Jurkat, Clone E6-1 (cell line): ENCODE measurements at places on chromosomes 7 and 10.

DNA sequence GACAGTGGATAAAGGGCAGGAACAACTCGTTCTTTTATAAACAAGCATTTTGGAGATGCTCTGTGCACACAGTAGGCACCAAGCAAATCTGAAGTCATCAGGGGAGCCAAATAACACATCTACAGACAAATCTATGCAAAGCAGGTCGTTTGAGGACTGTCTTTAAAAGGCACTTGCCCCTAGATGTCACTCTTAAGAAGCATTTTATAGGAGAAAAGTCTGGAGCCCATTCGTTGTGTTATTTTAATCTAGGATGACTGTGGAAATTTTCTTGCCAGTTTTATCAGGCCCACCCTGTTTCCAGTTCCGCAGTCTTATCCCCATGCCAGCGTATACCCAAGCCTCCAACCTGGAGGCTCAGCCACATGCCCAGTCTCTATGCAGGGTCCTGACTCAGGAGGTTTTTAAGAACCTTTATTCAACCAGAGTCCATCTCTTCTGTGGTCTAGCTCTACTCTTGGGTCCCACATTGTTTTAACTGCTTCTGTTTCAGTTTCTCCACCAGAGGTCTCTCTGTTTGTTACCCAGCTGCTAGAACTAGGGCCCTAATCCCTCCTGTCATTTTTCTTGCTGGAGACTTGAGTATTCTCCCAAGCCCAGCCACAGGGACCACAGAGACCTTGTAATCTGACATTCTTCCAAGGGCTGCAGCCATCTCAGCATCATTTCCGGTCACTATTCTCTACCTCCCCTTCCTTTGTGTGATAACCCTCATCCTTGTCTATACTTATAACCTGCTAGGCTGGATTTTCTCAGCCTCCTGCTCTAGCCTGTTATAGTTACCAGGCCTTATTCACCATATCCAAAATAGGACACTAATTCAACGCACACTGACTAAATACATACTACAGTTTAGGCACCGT is 26.7 kb downstream of the PIK3CG start:
- DNase-seq = no peak

- no peak for DNase-seq
Measured at GRCh38 chr7:152956006-152956405, 196.5 kb downstream of the ACTR3B start.

- DNase-seq = no peak
Measured at GRCh38 chr10:52688899-52689298, 83.7 kb downstream of the MBL2 start.

DNA sequence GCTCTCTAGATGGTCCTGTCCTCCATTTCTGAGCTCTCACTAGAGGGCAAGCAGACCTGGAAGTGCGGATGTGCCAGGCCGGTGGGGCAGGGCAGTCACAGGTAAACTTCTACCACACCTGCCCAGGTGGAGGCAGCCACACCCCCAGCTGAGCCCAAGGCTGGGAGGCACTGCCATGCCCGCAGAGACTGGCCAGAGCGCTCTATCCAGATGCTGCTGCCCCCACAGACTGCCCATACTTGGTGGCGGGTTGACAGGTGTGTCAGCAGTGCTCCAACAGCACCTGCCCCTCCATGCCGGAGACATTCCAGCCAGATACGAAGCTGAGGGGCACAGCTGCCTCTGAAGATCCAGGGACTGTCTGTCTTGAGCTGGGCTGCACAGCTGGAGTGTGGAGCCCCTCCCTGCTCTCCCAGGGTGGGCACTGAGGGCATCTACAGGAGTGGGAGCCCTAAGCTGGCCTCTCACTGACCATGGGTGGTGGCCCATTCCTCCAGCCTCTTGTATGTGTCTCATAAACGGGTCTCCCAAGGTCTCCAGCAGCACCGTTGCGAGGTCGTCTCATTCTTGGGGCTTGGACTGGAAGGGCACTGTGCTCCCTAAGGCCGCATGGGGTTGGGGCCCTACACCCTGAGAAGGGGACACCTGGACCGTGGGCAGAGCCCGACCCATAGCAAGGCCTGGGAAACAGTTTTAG is 38.2 kb upstream of the PPIF start:
- DNase-seq = no peak

- DNase-seq = no peak
Measured at GRCh38 chr7:50321487-50322067, 17.1 kb downstream of the IKZF1 start.

DNA sequence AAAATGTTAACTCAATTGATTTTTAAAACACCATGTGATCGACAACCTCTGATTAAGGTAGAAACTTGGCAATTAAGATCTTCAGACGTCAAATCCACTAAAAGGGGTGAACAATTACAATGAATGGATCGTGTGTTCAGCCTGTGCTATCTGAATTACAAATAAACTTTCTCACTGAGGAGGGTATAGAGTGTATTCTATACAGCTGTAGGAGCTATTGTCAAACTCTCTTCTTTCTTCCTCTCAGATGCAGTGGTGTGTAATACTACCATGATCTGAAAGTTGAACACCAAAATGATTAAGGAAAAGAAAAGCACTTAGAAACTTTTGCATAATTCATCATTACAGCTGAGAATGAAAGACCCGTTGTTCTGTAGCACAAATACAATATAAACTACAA is 32.2 kb upstream of the MACC1 start:
- no peak for DNase-seq

- DNase-seq = no peak
Measured at GRCh38 chr10:123081896-123082295, 53.9 kb upstream of the HMX3 start.

DNA sequence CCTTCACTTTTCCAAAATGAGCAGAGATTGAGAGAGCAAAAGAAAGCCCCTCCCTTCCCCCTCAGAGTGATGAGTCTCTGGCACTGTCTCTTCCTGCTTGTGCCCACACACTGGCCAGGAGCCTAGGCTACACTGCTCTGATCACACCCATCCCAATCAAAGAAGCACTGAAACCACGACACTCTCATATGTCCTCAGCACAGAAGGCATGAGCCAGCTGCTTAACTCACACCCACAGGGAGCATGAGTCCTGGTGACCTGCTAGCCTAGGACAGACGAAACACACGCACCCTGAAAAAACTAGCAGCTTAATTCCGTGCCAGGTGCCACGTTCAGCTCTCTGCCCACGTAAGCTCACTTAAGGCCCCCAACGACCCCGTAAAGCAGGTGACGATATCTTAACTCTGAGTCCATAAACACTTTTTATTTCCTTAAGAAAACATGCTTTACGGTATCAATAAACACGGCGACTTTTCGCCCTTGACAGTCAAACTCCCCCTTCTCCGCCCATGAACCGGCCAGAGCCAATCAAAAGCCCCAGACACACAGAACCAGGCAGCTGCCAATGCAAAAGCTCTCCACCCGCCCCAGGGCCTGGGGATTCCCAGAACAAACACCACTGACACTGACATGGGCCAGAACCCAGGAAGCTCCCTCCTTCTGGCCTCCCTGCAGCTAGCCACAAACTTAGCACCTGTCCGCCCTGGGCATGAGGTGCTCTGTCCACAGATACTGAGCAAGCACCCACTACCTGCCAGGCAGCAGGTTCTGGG is 69.0 kb downstream of the TNRC18 start:
- no peak for DNase-seq

DNA sequence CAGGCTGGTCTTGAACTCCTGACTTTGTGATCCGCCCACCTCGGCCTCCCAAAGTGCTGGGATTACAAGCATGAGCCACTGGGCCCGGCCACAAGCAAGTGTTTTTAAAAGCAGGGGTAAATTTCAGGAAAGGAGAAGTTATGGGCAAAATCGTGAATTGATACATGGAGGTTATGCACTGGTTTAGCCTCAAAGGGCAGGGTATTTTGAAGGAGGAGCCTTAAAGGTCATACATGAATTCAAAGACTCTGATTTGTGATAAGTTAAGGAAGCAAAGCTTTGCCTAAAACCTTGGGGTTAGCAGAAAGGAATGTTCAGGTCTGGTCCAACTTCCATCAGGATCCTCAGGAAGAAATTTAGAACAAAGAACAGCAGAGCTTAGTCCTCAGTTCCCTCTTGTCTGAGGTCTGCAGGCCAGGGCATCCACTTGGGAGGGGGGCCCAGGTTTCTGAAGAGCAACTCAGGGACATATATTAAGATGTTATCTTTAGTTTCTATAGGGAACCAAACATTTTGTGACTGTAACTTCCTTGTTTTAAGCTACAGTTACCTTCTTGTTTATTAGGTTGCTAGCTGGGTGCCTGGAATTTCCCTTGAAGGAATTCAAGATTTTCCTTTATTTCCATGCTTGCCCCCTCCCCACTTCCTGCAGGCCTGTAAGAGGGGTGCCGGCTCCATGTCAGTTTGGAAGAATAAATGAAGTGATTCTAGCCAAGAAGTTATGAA is 2.8 kb upstream of the REPIN1 start:
- no peak for DNase-seq

- DNase-seq = no peak
Measured at GRCh38 chr7:49174396-49174795, 250.0 kb downstream of the CDC14C start.

DNA sequence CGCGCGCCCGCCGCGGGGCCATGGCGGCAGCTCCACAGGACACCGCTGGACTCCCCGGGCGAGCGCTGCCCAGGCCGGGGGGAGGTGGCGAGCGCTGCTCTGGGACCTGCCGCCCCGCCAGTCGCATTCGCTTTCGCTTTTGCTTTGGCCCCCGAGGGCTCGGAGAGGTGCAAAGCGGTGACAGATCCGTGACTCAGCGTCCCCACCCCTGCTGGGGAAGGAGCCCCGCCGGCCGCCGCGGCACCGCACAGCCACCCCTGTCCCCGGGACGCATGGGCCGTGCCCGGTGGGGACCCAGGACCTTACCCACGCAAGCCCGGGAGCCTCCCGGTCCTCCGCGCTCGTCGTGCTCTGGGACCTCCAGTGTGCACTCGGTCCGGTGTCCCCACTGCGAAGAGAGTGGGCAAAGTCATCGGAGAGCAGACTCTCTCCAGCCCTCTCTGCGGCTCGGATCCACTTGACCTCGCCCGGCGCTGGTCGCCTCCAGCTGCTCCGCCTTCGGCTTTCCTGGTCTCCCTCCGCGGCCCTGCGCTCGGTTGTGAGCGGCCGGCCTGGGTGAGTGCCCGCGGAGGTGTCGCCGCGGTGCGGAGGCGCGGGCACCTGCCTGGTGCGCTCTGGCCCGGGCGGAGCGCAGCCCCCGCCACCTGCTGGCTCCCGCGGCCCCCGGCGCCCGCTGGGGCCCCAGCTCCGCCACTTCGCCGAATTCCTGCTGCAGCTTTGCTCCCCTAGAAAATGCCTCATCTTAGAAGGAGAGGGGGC is at the start of gene IL15RA:
TSS of gene IL15RA (minus strand) at position 73 of the 759 bp plus-strand sequence. CDS start at position 22, 51 bp downstream.
- DNase-seq = peak; percentile 32

GRCh38 chr7:20316706-20317105 is 14.0 kb upstream of the ITGB8 start:
- no peak for DNase-seq

- no peak for DNase-seq
Measured at GRCh38 chr10:106500041-106500924, 664.2 kb downstream of the SORCS1 start.

DNA sequence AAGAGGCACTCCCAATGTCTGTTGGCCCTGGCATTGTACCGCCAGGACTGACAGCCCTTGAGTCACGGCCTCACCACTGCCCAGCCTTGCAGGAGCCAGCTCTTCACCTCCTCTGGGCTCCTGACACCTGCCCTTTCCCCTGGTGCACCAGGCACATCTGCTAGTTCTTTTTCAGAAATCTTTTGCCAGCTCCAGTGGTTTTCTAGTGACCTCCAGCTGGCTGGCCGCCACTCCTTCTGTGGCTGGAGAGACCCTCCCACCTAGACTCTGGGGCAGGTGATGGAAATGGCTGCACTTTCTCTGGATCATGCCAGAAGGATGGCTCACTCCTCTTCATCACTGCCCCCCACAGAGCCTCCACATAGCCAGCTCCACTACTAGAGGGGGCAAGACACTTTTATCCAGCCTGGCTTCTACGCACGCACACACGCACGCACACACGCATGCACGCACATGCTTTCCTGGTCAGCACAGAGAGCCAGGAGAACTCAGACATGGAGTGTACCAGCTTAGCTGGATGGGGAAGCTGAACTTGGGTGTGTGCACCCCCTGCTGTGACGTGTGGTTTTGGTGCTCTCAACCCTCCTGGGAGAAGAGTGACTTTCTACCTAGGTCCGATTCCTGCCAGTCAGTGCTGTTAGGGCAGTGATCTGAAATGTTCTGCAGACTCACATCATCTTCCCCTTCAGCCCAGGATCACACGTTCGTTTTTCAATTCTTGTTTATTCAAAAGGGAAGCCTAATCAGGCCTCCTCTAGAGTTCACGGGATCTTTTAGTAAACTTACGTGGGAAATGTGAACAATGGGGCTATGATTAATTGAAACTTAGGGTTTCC is 222.0 kb downstream of the PRPF18 start:
- DNase-seq = no peak

- DNase-seq = no peak
Measured at GRCh38 chr10:64506963-64507362, 985.8 kb downstream of the REEP3 start.

- DNase-seq = no peak
Measured at GRCh38 chr7:27688056-27688455, 25.4 kb upstream of the HIBADH start.

DNA sequence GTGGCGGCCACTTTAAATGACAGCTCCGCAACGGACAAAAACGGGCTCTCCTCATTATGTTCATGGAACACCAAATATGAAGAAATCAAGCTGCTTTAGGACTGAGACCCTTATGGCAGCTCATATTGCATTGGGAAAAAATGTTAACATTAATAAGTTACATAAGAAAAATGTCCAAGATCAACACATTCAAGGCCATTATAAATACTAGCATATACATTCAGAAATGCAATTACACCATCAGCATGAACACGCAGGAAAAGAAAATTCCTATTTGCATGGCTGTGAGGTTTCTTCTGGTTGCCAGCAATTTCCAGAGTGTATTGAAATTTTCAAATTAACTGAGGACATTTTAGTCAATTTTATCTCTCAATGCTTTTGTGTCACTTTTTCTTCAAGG is 374.1 kb upstream of the NRP1 start:
- DNase-seq = no peak

DNA sequence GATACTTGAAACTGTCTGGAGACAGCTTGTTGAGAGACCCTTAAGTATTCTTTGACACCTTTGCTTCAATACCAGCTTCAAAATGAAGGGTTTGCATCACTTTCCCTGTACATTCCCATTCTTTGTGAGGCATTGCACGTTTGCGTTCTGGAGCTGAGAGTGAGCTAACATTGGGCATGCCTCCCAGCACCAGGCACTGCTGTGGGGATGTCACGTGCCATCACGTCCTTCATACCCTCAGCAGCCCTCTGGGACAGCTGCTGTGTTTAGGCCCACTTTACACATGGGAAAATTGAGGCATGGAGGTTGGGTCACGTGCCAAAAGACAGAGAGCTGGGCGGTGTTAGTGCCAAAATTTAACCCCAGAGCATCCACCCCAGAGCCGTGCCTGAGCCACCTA is 66.2 kb upstream of the INSYN2A start:
- DNase-seq = no peak
